ENCODE measurements at places on chromosomes 11 and 22.

DNA sequence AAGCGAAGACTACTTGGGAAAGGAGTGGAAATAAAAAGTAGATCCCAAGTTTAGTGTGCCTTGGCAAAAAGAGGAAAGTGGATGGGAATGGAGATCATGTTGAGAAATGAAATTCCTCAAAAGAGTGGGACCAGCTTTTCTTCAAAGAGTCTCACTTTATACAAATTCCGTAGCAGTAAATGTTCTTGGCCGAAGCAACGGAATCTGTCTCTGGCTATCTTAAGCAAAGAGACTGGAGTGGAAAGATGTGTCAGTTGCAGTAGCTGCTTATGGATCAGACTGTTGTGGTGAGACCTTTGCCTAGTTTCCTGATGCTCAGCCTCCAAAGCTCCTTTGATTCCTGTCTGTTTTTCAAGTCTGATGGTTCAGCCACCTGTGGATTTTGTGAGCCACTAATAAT is 73.6 kb downstream of the CSTPP1 start:
- DNase-seq, result no peak

DNA sequence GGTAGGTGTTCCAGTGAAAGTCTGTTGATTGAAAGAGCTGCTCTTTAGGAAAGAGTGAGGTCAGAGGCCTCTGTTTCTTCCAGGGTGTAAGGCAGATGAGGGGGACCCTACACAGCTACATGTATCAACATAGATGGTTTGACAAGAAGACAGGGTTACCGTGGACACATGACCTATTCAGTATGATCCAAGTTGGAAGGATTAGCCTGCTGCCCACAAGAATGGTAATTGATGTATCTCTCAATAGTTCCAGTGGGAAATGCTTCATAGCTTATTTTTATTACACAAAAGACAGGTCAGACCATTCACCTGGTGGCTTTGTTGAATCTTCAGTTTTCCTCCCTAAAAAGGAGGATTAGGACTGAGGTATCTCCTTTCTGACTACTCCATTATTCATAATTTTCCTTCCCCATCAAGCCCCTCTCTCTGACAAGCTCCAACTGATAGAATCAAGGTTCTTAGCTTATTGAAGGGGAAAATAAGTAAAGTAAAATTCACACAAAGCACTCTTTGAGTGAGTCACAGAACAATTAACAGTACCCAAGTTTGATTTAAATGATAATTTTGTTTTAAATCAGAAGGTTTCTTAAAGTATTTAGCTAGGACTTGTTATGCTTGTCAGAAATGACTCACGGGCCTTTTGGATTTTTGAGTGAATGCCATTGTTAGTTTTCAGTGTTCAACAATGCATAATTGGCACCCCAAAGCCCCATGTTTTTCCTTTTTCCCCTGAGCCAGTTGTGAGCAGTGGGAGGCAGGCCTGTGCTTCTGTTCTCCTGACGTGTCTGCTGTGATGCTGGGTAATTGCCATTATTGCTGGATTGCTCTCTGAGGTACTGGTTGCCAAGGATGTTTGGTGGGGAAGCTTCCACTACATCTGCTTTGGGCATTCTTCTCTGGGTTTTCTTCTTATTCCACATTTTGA is 373.2 kb downstream of the DDX10 start:
- no peak for DNase-seq

GRCh38 chr22:27435844-27436576 is 365.5 kb downstream of the MN1 start:
- DNase-seq, result no peak

DNA sequence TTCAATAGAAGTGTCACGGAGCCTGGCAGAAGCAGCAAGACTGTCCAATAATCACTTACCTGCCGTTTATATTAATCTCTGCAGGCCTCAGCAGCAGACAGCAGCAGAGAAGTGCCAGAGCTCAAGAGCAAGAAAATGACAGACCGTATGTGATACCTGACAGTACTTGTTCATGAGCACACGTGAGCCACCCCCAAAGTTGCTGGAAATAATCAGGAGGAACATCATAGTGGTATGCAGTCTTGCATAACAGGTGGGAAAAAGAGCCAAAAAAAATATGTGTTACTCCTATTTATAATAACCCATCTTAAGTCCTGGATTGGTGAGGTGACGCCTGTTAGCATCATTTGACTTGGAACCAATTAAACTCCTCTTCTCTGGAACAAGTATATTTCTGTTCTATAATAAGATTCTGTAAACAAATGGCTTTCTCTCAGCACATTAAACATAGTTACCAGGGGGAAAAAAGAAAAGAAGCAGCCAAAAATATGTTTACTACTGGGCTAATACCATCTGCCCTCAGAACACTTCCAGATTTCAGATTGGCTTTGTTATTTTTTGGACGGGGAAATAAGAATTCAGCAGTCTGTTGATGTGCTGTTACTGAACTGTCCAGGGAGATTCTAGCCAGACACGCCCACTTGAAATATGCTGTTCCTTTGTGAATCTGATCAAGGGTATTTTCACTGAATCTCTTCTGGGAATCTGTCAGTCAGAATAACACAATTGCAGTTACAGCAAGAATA is 7.9 kb upstream of the SLN start:
- no peak for DNase-seq
